ENCODE measurements at places on chromosomes 2 and 18.
A peak's percentile ranks its signal among the peaks of the same experiment; 100 is the strongest.

DNA sequence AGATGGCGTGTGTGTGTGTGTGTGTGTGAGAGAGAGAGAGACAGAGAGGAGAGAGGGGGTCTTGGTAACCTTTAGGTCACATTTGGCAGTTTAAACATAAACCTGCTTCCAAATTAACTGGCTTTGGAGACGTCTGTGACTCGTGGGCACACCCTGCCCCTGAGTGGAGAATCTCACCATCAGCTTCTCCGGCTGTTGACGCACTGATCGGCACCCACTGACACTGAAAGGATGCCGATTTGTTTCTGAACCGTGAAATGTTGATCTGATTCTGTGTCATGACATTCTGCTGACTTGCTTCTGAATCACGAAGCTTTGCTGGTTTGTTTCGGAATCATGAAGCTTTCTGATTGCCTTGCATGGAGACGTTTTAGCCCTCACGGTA is 114.7 kb downstream of the RTP5 start:
- no peak for DNase-seq

DNA sequence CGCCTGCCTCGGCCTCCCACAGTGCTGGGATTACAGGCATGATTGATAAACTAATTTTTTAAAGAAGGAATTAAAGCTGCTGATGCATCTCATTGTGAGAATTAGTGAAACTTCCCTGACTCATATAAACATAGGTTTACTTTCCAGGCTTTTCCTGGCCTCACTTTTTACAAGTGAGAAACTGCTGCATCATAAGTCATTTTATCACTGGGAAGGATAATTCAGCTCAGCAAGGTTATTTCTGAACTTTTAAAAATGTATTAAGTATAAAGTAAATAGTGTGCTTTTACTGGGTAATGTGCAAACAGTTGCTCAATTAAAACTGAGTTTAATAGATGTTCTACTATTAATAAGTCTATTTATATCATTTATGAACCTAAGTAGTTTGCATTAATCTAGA is 1130.3 kb upstream of the CDH2 start:
- DNase-seq = no peak

- DNase-seq = no peak
Measured at GRCh38 chr2:70019096-70019495, 57.7 kb upstream of the ASPRV1 start.

DNA sequence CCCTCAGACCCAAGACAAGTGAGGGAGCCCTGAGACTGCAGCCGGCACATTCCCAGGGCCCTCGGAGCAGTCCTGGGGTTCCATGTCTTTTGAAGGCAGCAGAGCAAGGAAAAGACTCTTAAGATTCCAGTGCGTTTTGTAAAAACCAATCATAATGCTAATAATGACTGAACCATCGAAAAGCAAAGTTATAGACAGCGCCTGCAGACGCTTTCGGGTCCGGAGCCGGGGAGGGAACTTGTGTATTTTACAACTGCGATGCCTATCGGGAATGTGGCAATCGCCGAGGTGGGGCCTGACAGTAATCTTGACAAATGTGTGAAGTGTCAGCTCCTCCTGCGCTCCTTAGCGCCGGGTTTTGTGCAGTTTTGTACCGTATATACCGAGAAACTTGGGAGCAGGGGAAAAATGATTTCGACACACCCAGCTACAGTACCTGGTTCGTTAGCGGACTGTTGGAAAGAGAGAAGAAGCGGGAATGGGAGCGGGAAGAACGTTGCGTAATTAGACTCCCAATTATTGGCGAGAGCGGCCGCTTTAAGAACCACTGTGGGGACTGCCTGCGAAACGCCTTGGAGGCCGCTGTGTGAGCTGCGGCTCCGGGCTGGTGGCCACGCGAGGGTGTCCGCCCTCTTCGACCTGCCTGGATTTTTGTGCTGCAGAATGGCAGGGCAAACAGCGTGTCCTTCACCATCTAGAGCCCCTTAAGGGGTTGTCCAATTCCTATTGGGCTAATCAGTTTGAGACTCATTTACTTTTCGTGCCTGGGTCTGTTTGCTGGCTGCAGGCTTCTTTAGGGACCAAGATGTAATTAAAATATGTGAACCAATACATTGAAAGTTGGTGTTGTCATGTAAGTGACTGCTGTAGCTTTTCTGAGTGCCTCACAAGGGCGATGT is 2.4 kb downstream of the EPAS1 start:
- no peak for DNase-seq

- DNase-seq = no peak
Measured at GRCh38 chr18:4639628-4640310, 184.7 kb upstream of the DLGAP1 start.

- no peak for DNase-seq
Measured at GRCh38 chr2:147451902-147452515, 392.8 kb upstream of the ACVR2A start.

DNA sequence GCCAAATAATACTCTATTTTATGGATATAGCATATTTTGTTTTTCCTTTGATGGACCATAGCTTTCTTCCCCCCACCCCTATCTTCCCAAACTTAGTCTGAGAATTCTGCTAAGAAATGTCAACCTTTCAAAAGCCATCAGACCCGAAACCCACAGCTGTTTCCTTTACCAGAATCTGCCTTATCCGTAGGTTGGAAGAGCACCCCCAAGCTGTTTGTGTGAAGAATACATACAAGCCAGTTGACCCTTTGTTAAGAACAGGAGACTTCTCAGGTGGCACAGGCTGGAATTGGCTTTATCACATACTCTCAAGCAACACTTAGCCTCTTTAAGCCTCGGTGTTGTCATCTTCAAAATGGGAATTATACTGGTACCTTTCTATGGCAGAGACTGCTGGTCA is 135.1 kb downstream of the ACTR3 start:
- no peak for DNase-seq

DNA sequence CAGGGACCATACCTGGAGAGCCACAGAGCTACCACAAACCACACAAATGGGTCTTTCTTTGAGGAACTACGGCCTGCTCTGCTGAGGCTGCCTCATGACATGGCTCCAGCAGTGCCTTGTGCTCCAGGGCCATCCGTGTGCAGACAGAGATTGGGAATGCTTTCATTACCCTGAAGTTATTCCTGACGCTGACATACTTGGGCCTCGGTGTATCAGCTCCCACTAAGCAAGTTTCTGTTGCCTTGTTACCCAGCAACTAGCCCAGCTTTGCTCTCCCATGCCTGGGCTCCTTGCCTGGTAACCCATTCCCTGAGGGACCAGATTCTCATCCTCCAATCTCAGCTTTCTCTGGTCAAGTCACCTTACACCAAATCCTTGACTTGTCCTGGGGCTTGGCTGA is 80.3 kb upstream of the FZD7 start:
- DNase-seq = no peak

GRCh38 chr2:12657560-12657959 is 59.2 kb upstream of the TRIB2 start:
- DNase-seq = no peak

DNA sequence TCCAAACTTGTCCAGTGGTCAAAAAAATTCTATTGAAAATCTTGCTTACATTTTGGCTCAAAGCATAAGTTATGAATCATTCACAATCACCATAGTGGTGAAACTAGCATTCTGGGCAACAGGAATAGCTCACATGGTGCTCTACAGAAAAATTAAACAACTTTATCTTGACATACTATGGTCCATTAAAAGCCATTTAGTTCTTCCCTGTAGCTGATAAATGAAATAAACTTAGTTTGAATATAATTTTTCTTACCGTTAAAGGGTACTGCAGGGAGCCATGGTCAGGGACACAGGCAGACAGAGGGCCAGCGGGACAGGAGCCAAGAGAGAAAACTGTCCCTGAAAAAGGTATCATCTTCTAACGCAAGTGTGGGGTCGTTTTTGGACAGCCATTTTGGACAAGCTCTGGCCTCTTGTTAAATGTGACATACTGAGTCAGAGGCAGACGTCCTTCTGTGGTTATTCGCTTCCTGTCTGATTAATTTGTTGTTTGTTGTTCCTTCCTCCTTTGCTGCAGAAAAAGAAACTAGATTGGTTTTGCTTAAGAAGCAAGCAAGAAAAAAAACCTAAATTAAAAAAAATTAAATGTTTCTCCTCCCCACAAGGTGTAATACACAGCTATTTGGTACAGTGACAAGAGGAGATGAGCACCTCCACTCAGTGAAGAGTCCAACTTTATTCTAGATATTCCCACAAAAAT is at the start of gene WIPF1:
Gene WIPF1, minus strand, starts transcription at position 460 of the 703 bp plus-strand sequence. CDS start 12,231 bp downstream, outside the sequence.
- DNase-seq = peak; percentile 40

DNA sequence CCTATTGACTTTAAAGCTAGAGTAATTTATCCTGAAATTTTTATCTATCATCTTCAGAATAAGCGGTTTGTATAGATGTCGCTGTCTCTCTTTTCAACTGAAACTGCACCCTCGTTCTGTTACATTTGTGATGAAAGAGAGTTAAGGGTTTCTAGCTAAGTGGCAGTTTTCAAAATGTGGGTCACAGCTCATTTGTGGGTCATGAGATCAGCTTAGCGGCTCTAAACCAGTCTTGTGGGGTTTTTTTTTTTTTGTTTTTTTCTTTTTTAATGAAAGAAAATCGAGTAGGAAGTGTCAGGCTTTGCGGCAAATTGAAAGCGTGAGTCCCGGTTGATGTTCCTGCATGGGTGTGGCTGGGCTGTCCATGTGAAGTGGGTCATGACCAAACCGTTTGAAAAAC is 31.2 kb downstream of the SALL3 start:
- no peak for DNase-seq

DNA sequence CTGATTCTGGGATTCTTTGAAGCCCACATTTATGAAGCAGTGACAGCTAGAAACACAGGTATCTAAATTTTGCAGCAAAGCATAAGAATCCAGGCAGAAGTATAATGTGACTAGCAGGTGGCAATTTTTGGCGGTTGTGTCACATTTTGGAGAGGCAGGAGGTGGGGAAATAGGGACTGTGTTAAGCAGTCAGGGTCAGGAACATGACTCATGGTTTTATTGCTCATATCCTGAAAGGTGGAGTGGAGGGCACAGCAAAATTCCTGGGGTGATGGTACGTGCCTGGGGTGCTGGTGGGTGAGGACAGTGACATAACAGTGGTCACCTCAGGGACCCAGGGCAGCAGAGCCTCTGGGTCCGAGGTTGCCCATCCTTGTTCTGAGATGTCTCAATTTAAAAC is 63.5 kb upstream of the TTN start:
- no peak for DNase-seq

DNA sequence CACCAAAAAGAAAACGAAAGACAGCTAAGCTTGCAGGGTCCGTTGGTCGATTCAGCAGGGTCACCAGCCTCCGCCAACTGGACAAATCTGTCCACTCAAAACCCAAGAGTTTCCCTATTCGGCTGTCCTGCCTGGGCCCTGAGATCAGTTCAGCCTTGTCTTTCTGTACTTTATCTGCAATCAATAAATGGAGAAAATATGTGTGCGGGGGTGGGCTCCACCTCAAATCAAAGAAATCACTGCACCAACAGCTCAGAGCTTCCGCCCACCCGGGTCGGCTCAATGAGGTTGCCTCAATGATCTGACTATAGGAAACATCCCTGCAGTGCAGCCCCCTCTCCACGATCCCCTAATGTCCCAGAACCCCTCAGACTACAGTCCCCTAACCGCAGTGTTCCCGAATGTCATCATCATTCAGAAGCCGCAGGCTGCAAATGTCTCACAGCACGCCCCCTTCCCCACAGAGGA is 447 bp downstream of the GGCX start:
- DNase-seq = peak; percentile 8

DNA sequence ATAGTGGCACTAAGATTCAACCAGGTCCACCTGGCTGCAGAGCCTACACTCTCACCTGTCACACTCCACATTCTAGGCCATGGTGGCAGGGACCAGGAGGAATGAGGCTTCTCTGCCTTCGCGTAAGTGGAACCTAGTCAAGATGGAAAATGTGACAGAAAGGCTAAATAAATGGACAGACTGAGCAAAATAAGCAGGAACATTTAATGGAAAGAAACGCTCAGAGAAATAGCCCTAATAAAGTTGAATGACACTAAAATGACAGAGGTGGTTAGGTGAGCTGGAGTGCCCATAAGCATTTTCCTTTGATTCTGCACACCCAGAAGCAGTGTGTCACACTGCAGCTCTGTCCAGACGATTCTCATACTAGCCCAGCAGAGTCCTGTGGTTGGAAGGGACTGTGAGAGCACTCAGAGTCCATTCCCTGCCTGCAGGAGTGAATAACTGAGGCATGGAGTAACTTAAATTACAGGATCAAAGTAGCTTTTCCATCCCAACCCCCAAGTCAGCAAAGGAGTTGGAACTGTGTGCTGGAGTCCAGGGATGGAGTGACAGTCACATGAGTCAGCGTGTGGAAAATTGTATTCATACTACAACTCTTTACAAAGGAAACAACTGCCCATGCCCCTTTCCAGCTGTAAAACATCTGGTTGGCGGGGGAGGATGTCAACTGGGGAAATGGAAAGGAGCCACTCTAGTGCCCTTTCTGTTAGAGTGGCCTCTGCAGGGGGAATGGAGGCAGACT is 105.4 kb upstream of the LGALSL start:
- DNase-seq = no peak

DNA sequence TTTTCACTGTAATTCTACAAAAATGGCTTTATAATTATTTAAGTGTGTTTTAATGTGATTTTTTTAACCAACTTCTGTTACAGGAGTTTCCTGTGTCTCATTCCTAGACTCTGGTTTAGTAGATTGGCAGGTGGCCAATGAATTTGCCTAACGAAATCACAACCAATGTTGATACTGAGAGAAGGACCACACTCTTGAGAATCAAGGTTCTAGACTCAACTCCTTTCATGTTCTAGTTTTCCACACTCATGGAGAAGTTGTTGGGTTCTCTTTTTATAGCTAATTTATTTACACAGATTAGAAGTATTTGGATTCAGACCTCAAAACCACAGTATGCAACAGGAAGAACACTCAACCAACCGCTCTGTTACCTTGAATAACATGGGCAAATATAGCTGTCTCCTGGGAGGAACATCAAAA is 22.6 kb upstream of the USP34 start:
- DNase-seq = no peak

DNA sequence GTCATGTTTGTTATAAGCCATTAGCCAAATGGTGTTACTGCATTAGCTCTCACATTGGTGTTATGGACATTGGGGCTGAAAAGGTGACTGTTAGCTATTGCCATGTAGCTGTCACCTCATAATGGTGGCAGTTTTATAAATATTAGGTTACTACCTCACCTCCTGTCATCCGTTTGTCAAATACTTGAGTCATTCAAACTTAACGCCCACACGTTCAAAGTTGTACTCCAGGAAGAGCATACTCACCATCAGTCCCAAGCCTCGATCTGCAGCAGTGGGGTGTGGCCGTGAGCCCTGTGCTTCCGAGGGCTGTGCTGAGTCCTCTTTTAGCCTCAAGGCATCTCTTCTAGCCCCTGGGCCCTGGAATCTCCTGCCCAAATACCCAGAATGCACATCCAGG is 87.3 kb downstream of the PDK1 start:
- no peak for DNase-seq

All from activated gamma-delta T cell treated with anti-CD3 and anti-CD28 coated beads, Interleukin-2, amount 50 U/mL, for 16 hours (primary cell).